ENCODE measurements at places on chromosomes 1 and 21.

GRCh38 chr1:111516005-111516535 lies 12.6 kb upstream of the ADORA3 start:
- DNase-seq: no peak

- no peak for DNase-seq
These were observed 160.5 kb downstream of the RASAL2 start for GRCh38 chr1:178254433-178254832.

GRCh38 chr1:7408771-7409150 lies 362.3 kb upstream of the VAMP3 start:
- no peak for DNase-seq

DNA sequence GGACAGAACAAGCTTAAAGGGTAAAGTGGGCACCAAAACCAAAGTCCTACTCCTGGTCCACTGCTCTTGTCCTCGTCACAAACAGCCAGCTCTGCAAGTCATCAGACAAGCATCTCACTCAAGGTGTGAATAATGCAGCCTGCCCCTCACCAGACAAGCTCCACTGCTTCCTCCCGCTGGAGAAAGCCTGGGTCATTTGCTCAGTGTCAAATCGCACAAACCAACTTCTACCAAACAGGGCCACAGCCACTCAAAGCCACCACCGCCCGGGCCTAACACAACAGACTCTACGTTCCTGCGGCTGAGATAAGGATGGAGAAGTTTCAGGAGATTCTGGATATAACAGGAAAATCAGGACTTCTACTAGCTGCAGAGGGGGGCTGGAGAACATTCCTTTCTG lies 3.3 kb downstream of the SSBP3 start:
- no peak for DNase-seq

- DNase-seq: no peak
These were observed 453.7 kb downstream of the SETD4 start for GRCh38 chr21:35606578-35606977.

GRCh38 chr1:74427681-74428080 lies 84.7 kb downstream of the LRRC53 start:
- DNase-seq: no peak

DNA sequence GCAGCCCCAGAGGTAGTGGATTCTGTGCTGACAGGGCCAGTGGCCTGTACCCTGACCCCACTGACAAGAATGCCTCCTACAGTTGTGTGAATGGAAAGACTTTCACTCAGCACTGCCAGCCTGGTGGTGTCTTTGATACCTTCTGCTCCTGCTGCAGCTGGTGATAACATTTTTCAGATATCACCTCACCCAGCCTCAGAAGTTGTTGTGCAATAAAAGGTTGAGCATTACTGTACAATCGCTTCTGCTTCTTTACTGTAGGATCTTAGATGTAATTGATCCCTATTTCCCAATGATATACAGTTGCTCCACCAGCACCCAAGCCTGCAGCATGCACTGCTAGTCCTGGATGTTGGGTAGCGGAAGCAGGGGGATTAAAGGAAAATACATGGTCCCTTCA lies 4.8 kb upstream of the CHIA start:
- DNase-seq: no peak

GRCh38 chr1:33268457-33268856 lies 12.2 kb downstream of the ZNF362 start:
- no peak for DNase-seq

GRCh38 chr1:18578271-18578670 lies 52.4 kb upstream of the PAX7 start:
- DNase-seq: no peak

- no peak for DNase-seq
These were observed 131.8 kb downstream of the CTH start for GRCh38 chr1:70542856-70543255.

- DNase-seq: no peak
These were observed 52.7 kb downstream of the VWA5B1 start for GRCh38 chr1:20343149-20343937.

DNA sequence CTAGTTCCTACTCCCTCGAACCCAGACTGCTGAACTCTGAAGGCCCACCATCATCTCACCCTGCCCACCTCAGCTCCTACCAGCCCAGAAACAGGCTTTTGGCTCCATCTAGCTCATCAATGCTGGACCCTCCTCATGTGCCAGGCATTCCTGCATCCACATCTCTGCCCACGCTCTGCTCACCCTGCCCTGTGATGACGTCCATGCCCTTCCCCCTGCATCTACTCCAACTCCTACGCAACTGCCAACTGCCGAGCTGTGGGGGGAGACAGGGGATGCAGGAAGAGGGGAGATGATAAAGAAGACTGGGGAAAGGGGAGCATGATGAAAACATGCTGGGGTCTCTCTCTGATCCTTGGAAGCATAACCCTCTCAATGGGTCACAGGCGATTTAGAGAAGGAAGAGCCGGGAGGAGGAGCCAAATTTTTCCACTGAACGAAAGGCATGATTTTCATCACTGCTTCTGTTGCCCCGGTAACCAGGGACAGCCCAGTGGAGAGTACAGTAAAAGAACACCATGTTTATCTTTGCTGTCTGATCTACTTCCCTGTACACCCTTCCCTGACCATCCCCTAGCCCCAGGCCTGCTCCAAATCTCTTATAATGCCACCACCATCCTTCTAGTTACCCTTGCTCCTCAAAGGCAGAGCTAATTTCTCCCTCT lies 44.3 kb downstream of the CD34 start:
- DNase-seq: no peak

DNA sequence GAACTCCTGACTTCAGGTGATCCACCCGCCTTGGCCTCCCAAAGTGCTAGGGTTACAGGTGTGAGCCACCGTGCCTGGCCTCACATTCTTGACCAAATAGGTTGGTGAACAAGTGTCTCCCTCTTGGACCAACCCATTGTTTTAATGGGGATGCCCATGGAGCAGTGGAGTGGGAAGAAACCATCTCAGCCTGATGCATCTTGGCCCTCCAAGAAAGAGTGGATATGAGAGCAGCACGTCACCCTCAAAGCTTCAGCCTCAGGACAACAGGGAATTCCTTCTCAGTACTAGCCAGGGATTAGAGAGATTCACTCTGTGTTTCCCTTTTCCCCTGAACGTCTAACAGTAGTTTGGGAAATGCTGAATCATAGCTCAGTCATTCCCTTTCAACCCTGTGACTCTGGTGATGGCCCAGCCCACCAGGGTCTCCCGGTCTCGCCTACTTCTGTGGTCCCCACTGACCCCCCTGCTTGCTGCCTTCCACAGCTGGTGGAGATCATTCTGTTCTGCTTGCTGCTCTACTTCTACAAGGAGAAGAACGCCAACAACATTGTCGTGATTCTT lies 37.4 kb downstream of the NIPAL3 start:
- no peak for DNase-seq

DNA sequence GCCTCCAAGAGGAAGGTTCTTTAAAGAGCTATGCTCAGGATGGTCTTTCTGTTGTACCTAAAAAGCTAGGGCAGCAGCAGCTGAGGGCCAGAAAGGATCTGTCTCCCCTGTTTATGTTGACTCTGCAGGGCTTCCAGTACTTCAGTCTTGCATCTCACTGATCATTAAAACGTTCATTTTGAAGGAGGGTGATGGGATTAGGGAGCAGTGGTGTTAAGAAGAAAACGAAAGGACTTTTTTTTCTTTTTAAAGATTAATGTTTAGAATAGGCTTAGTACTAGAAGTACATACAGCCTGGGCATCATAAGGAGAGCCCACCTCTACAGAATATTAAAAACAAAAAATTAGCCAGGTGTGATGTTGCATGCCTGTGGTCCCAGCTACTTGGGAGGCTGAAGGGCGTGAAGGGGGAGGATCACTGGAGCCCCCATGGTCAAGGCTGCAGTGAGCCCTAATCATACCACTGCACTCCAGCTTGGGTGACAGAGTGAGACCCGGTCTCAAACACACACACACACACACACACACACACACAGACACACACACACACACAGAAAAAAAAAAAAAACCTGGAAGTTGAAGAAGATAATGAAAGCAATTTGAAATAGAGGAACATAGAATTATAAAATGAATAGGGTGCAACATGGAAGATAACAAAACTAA lies 2.9 kb downstream of the CR1L start:
- no peak for DNase-seq

GRCh38 chr1:2358072-2358471 lies 33.3 kb downstream of the MORN1 start:
- no peak for DNase-seq

- DNase-seq: peak; percentile 61
These were observed 42.5 kb downstream of the CNST start for GRCh38 chr1:246608616-246609376.

GRCh38 chr1:1179346-1179982 lies 5.8 kb downstream of the TTLL10 start:
- no peak for DNase-seq

DNA sequence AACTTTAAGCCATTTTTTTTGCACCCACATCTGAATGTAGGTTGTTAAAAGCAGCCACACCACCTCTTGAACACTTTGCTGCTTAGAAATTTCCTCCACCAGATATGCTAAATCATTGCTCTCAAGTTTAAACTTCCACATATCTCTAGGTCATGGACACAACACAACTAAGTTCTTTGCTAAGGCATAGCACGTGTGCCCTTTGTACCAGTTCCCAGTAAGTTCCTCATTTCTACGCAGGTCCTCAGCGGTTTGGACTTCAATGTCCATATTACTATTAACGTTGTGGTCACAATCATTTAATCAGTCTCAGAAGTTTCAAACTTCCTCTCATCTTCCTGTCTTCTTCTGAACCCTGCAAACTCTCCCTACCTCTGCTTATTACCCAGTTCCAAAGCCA lies 661.6 kb upstream of the PKN2 start:
- DNase-seq: no peak

DNA sequence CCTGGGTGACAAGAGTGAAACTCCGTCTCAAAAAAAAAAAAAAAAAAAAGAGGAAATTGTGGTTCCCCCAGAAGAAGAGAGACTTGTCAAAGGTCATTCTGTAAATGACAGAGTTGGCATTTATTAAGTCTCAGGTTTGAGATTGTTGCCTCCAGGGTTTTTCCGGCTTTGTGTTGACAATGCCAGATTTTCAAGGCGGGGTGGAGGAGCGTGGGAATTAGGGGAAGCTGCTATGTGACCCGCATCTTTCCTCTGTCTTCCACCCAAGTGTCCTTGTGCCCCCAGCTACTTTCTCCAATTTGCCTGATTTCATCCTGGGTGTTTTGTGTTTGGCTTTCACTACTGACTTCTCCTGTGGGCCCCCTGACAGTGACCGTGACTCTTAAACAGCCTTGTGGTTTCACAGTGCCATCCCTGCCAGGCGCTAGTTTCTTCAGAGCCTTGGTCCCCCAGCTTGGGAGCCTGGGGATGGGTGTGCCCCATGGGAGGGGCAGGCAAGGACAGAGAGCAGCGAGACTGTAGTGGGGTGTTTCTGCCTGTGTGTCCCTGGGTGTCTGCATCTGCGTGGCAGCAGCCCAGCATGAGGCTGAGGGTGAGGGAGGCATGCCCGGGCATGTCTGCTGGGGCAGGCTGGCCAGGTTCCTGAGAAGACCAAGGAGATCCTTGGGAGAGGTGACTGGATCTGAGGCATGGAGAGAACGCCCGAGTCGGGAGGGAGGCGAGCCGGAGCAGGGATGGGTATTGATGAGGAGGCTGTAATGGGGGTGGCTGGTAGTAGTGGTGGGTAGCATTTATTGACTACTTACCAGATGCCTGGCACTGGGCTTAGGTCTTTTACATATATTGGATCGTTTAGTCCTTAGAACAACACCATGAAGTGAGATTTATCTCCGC lies 46.3 kb downstream of the IER5 start:
- peak; percentile 78 for DNase-seq

GRCh38 chr1:51559501-51559900 lies 40.4 kb upstream of the EPS15 start:
- DNase-seq: no peak

- DNase-seq: no peak
These were observed 124.0 kb downstream of the CNIH3 start for GRCh38 chr1:224739997-224740684.

GRCh38 chr1:16118706-16119105 lies 37.2 kb downstream of the EPHA2 start:
- no peak for DNase-seq

DNA sequence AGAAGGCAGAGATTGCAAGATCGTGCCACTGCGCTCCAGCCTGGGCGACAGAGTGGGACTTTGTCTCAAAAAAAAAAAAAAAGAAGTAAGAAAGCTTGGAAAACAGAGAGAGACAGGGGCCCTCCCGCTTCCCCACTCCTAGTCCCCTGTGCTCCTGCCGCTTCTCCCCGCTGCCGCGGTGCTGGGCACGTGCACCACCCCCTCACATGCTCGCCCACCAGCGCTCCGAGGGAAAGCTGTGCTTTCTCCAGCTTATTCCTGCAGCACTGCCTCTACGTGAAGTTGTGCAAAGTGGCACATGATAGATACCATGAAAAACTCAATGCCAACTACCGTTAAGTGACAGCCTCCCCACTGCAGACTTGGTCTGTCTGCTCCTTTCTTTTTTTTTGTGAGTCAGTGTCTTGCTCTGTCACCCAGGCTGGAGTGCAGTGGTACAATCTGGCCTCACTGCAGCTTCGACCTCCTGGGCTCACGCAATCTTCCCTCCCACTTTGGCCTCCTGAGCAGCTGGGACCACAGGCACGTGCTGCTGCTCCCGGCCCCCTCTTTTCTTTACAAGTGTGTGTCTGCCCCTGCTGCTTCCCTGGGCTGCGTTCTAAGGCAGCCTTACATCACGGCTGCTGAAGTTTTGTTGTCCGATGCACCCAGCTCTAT lies 15.4 kb downstream of the SLX9 start:
- DNase-seq: no peak

Data from SIG-M5 (cell line).